ENCODE measurements at places on chromosomes 7 and 10.

DNA sequence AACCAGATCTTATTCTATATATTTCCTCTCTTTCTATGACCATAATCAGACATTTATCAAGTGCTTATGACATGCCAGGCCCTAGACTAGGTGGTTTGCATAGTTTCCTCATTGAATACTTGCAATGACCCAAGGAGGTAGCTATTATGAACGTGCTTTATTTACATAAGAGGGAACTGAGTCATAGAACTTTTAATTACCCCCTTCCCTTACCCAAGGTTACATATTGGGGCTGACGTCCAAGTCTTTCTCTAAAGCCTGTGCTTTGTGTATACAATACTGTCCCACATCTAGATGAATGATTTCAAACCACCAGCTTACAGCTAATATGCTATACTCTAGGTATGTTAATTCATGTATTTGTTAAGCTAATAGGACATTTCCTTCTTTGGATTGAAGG is 91.9 kb upstream of the NPY start:
- peak; percentile 9 for DNase-seq

DNA sequence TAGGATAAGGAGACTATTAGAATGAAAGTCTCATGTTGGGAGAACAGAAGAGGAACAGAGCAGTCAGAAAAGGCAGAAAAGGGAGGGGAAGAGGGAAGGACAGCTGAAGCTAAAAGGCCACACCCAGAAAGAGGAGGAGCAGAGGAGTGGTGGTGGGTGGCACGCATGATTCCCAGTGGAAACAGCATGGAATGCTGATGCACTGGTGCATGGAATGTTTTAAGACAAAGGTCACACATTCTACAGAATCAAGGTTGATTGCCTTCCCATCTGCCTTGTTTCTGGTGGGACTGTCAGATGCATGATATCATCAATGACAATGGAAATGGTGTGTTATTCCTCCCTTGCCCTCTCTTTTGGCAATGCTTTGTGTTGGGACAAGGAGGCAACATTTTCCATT is 285.4 kb upstream of the MKI67 start:
- no peak for DNase-seq

DNA sequence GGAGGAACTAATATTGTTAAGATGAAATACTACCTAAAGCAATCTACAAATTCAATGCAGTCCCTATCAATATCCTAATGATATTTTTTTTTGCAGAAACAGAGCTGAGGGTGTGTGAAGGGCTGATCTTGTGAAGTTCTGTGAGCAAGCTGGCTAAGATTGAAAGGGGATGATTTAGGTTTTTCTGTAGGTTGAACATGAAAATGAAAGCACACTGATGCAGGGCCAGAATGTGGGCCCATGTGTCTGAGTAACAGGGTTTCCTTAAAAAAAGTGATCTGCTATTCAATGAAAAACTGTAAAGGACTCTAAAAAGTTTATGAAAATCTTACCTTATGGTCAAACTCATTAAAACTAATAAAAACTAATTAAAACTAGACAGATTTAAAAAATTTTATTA is 47.4 kb downstream of the GRB10 start:
- DNase-seq, result no peak

GRCh38 chr7:39458061-39458745 is 108.0 kb upstream of the YAE1 start:
- no peak for DNase-seq

- DNase-seq, result no peak
Observed at GRCh38 chr10:22605168-22605567, 109.2 kb downstream of the PIP4K2A start.

- no peak for DNase-seq
Observed at GRCh38 chr10:122499012-122499411, 37.7 kb downstream of the HTRA1 start.

GRCh38 chr7:24555719-24556118 is 17.5 kb upstream of the PALS2 start:
- DNase-seq, result no peak

GRCh38 chr10:6470894-6471618 is 109.0 kb downstream of the PRKCQ start:
- no peak for DNase-seq

- no peak for DNase-seq
Observed at GRCh38 chr10:14306190-14306589, 24.5 kb downstream of the FRMD4A start.

DNA sequence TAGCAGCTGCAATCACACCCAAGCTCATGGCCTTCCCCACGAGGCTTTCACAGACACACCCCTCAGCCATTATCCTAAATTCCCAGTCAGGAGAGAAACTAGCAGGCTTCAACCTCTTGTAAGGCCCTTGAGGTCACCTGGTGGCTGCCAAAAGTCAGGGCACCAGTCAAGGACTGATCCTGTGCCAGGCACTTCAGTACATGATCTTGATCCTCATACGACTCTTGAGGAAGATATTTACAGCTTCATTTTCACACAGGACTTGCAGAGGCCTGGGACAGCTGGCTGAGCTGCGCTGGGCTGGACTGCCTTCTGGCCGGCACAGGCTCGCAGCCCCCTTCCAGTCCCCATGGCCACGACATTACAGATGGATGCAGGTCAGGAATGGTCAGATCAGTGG is 8.8 kb downstream of the PDAP1 start:
- DNase-seq, result no peak
